NCI-H774 (cell line): ENCODE measurements at places on chromosomes 3 and 15.

GRCh38 chr15:99029341-99030144, 22.0 kb upstream of the PGPEP1L start:
- DNase-seq, result no peak

- no peak for DNase-seq
Measured at GRCh38 chr3:122299872-122300460, 25.1 kb upstream of the CSTA start.

- no peak for DNase-seq
Measured at GRCh38 chr3:364287-364686, 167.7 kb downstream of the CHL1 start.

- no peak for DNase-seq
Measured at GRCh38 chr3:141894524-141895176, 18.2 kb downstream of the ATP1B3 start.

DNA sequence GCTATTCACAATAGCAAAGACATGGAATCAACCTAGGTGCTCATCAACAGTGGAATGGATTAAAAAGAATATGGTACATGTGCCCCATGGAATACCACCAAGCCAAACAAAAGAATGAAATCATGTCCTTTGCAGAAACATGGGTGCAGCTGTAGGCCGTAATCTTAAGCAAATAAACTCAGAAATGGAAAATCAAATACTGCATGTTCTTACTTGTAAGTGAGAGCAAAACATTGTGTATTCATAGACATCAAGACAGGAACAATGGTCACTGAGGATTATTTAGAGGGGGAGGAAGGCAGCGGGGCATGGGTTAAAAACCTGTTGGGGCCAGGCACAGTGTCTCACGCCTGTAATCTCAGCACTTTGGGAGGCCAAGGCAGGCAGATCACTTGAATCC, 304.7 kb upstream of the ROBO2 start:
- DNase-seq, result no peak
